ENCODE measurements at places on chromosomes 2 and 18.

DNA sequence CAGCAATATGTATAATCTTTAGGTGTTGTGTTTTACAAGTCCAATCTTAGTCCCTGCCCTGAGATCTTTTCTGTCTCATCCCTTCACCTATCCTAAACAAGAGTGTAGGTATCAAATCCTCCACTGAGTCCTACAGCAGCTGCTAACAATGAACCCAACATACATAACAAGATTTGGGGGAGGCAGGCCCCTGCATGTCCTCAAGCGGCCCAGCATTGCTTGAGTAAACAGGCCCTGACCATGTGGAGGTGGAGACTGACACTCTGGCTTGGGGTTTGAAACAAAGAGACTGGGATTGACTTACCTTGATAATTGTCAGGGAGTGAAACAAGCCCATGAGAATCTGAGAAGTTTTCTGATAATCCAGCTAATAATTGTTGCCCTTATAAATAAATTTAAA is 213.4 kb downstream of the STK39 start:
- DNase-seq: no peak

- no peak for DNase-seq
These were observed 62.6 kb upstream of the ZC3H15 start for GRCh38 chr2:186423481-186423880.

- DNase-seq: no peak
These were observed 89.1 kb upstream of the NEDD4L start for GRCh38 chr18:57954935-57955334.

- peak; percentile 36 for DNase-seq
These were observed 497.8 kb downstream of the EIPR1 start for GRCh38 chr2:2879781-2880180.

DNA sequence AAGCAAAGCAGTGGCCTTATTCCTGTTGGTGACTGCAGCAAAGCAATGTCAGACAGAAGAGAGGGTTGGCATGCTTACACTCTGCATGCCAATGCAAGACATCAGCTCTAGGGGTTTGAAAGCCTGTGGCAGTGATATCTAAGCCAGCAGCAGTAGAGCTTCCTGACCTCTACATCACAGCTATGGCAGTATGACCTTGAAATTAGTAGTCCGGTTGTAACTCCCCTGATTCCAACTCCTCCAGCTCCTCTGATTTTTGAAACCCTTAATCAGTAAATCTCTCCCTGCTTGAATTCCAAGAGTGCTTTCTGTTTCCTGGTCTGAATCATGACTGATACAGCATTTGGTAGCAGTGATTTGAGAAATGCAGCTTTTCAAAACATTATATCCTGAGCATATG is 60.0 kb upstream of the LRP1B start:
- DNase-seq: no peak

DNA sequence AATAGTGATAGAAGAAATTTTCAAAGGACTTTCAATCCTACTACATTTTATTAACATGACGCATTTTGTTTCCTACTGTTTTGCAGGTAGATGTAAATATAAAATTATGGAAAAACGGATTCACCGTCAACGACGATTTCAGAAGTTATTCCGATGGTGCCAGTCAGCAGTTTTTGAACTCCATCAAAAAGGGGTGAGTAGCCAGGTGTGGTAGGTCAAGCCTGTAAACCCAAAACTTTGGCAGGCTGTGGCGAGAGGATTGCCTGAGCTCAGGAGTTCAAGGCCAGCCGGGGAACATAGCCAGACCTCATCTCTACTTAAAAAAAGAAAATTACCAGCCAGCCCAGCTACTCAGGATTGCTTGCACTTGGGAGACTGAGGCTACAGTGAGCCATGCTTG is 33.0 kb upstream of the MFSD2B start:
- no peak for DNase-seq

- DNase-seq: no peak
These were observed 94.8 kb upstream of the ARL5A start for GRCh38 chr2:151922845-151923666.

DNA sequence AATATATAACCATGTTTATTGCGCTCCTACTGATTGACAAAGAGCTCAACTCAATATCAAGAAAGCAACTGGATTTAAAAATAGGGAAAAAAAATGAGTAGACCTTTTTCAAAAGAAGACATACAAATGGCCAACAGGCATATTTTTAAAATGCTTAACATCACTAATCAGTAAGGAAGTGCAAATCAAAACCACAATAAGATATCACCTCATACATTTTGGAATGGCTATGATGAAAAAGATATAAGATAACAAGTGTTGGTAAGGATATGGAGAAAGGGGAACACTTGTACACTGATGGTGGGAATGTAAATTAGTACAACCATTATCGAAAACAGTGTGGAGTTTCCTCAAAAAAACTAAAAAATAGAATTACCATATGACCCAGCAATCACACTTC is 5.6 kb upstream of the GALNT5 start:
- DNase-seq: no peak

GRCh38 chr18:57784034-57784800 is 18.9 kb downstream of the ATP8B1 start:
- DNase-seq: no peak

GRCh38 chr2:69271831-69272257 is 115.2 kb downstream of the GFPT1 start:
- no peak for DNase-seq

DNA sequence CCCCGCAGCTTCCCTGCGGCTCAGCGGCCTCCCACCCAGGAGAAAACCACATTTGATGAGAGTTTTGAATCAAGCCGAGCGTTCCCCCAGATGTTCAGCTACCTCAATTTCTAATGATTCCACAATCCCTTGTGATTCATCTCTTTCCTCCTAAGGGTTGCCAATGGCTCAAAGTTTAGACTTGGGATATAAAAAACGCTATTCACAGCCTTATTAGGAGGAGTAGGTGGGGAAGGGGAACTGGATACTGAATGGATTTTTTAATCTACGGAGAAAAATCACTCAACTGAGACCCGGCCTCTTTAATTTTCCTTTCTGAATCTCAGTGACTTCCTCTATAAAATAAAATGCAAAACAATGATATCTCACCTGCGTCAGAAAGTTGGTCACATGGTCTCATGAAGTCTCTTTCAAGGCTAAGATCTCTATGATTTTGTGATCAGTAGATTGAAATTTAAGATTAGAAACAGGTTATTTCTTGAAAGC is 192.6 kb upstream of the TCF4 start:
- no peak for DNase-seq

- no peak for DNase-seq
These were observed 100.7 kb downstream of the EHBP1 start for GRCh38 chr2:62806231-62806630.

DNA sequence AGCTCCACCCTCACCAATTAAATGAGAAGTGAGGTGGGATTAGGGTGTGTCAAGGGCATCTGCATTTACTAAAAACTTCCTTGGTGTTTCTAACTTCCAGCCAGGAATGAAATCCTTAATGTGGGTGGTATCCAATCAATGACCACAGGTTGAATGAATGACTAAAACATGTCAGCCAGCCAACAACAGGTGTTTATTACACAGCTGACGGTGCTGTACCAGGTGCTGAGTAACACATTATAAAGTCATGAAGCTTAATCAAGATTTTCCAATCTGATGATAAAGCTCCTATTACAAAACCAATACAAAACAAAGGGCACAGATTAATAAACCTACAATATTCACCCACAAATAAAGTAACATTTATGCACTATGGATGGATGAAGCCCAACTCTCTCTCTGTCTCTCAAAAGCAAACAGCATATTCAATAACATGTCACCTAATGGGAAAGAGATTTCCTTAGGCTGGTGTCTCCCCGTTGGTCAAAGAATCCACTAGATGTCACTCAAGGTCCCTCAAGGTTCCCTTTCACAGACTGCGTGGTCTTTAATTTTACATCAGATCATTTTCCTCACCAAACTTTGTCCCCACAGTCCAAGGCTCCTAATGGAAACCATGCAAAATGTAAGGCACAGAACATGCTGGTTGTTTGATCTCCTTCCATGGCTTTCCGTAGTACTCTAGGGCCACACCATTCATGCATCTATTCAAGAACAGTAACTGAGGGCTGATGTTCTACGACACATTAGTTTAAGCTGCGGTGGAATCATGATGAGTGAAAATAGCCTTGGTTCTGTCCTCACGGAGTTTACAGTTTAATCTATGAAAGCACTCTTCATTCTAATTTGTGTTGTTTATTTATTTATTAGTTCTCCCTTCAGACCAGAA is 6.4 kb upstream of the PTPN4 start:
- no peak for DNase-seq

- DNase-seq: no peak
These were observed 43.0 kb downstream of the G6PC2 start for GRCh38 chr2:168944065-168944464.

- DNase-seq: no peak
These were observed 116.0 kb downstream of the MTX2 start for GRCh38 chr2:176385219-176385759.

- DNase-seq: no peak
These were observed 742.5 kb downstream of the TDRD15 start for GRCh38 chr2:21866316-21866715.

DNA sequence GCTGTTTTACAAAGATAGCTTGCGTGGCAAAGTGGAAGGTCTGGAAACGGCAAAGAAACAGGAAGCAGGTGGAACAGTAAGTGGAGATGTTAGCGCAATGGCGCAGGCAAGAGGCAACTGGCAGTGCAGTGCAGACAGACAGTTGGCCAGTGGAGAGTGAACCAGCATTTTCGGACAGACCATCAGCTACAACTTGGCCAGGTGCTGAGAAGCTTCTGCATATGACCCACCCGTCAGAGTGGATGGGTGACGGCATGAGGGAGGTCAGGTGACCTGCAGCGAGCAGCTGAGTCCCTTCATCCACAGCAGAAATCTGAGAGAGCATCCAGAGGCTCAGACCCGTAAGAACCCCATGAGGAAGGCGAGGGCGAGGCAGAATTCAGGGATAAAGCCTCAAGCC is 33.8 kb downstream of the NPC1 start:
- DNase-seq: no peak

DNA sequence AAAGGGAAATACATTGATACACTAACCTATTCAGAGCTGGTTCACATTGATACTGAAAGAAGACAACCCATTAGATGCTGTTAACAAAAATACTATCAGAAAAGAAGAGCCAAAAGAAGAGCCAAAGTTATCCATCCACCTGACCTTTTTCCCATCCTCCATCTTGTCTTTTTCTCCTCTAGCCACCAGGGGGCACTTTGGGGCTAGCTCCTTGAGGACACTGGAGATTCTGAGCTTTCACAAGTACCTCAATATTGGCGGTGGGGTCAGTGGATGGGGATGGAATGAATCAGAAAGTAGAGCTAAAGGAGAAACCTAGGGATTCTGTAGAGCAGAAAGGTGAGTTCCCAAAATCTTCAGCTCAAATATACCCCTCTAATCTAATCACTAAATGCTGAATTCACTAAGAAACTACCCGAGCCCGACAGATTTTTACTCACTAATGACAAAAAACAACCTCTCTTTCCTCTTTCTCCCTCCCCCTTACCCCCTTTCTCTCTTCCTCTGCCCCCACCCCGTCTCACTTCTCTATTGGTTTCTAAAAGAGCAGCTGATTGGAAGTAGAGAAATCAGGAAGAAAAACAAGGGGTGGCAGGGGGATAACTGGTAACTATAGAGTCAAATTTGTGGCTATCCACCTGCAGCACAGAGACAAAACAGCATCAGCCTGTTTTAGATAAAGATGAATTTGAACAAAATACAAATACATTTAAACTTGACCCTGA is 203.3 kb downstream of the TCF4 start:
- DNase-seq: no peak

DNA sequence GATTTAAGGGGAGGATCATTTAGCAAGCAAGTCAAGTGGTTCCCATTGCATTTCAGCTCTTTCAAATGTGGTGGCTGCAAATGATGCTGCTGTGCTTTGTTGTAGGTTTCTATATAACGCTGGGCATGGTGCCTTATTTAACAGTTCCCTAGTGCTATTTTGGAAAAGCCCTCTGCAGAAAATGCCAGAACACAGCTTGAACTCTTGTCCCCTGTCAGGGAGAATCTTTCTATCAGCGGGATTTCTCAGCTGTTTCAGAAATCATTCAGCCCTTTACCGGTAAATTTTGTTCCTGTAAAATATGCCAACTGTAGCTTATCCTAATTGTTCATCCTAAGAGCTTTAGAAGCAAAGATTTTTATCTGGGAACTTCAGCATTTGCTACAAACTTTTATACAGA is 77.8 kb upstream of the DTNA start:
- DNase-seq: no peak

GRCh38 chr2:202025816-202026215 is 7.8 kb upstream of the FZD7 start:
- DNase-seq: no peak

- no peak for DNase-seq
These were observed 56.9 kb upstream of the CCDC141 start for GRCh38 chr2:179106676-179107428.

- DNase-seq: no peak
These were observed 70.6 kb downstream of the B3GNT2 start for GRCh38 chr2:62266433-62267038.

DNA sequence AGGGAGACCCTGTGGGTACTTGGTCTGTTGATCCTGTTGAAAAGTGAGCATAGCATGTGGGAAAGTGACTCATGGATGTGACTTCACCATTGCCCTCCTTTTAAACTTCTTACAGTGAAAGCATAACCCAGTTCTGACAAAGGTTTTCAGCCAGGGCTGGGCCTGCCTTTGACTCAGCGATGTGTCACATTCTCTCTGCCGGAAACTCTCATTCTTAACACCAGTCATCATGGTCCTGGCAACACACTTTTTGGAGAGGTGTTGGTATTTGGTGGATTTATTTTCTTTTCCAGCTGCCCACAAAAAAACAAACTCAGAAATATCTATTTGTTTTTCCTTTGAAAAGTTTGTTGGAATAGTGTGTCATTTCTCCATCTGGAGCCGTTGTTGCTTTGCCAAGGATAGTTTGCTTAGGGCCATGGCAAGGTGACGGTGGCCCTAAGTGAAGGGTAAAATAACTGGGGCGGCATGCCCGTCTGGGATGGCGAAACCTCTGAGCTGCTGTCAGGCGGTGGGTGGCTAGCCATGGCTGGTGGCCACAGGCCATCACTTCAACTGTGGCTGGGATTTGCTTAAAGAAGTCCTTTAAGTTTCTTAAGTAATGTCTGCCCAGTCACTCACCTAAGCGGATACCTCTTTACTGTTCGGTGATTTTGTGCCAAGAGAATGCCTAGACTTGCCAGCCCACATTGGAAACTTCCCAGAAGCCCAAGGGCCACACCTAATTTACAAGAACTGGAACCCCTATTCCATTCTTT is 123.3 kb downstream of the LTBP1 start:
- DNase-seq: no peak

DNA sequence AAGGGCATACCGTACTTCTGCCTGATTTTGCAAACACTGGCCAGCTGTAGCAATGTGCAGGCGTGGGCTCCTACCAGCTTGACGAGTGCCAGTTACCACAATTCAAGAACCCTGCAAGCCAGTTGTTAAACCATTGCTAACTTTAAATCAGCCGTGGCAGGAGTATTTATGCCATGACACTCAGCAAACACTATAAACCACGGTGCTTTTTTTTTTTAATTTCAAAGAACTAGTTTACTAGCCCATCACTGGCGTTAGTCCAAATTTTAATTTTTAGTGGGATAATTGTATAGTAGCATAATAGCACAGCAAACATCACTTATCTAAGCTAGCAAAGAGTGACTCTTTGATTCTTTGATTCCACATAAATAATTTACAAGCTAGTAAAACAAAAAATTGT is 111.1 kb downstream of the COL4A4 start:
- no peak for DNase-seq

All from GM18507 (cell line).